Ovary (tissue), 10 donors: ENCODE measurements at places on chromosomes 4 and X. TPM values are rescaled to one million over a fixed set of nuclear protein-coding genes. Genes with fewer than 3 reads are reported as not detected.

CCNA2 gene
- 3.3 TPM for polyA plus RNA-seq

CT45A2 gene
- not detected for polyA plus RNA-seq

SPANXN3 gene
- 0.65 TPM for polyA plus RNA-seq

KIAA1210 gene
- 0.43 TPM for polyA plus RNA-seq

PDE5A gene
- 25.3 TPM for polyA plus RNA-seq

ATP1B4 gene
- polyA plus RNA-seq, result not detected

ADH7 gene
- not detected for polyA plus RNA-seq

UGT2B11 gene
- not detected for polyA plus RNA-seq

HDAC6 gene
- 56.7 TPM for polyA plus RNA-seq

TEX13D gene
- polyA plus RNA-seq, result not detected

TSPAN6 gene
- 70.8 TPM for polyA plus RNA-seq

PDS5A gene
- polyA plus RNA-seq, result 29.7 TPM

ARAF gene
- polyA plus RNA-seq, result 56.5 TPM

GYPE gene
- polyA plus RNA-seq, result 0.07 TPM

RHOXF2 gene
- not detected for polyA plus RNA-seq

F8A2 gene
- polyA plus RNA-seq, result not detected

GNRHR gene
- 0.10 TPM for polyA plus RNA-seq

SPIN2A gene
- polyA plus RNA-seq, result 0.36 TPM

HAND2 gene
- 32.4 TPM for polyA plus RNA-seq

DDX53 gene
- polyA plus RNA-seq, result not detected

SH3RF1 gene
- 10.0 TPM for polyA plus RNA-seq

EXOC1L gene
- polyA plus RNA-seq, result not detected

TLL1 gene
- polyA plus RNA-seq, result 0.51 TPM

GABRG1 gene
- polyA plus RNA-seq, result 0.53 TPM

BEX1 gene
- polyA plus RNA-seq, result 17.1 TPM
